GM04503 (cell line): ENCODE measurements at places on chromosomes 11 and 22.

DNA sequence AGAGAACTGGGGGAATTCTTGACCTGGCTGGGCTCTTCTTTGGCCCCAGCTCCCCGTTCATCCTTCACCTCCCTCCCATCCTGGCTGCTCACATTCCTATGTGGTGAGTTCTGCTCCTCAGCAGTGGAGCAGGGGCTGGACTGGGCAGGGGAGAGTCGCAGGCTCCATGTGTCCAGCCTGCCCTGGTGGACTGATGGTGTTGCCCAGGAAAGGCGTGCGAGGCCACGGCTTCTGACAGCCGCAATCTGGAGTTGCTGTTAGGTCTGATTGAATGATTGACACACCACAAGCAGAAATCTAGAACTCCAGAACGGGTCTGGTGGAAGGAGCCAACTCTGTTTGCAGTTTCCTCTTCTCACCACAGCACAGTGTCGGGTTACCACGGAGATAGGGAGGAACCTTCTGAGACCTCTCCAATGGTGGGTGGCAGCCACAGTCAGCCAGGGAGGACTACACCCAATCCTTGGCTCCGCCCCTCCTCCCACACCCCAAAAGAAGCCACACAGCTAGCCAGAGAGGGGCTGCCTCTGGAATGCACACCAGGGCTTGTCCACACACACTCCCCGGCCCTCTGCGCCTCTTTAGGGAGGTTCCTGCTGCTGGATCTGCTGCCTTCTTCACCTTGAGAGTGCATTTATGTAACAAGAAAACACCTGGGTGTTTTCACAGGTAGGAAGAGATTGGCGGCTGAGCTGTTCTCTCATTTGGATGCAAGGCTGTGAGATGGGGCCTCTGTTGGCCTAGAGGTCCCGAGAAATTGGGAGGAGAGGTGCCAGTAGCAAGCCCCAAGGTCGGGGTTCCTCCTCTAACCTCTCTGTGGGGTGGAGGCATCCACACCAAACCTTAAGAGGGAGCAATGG lies 56.4 kb upstream of the CD44 start:
- DNase-seq: peak; percentile 79

DNA sequence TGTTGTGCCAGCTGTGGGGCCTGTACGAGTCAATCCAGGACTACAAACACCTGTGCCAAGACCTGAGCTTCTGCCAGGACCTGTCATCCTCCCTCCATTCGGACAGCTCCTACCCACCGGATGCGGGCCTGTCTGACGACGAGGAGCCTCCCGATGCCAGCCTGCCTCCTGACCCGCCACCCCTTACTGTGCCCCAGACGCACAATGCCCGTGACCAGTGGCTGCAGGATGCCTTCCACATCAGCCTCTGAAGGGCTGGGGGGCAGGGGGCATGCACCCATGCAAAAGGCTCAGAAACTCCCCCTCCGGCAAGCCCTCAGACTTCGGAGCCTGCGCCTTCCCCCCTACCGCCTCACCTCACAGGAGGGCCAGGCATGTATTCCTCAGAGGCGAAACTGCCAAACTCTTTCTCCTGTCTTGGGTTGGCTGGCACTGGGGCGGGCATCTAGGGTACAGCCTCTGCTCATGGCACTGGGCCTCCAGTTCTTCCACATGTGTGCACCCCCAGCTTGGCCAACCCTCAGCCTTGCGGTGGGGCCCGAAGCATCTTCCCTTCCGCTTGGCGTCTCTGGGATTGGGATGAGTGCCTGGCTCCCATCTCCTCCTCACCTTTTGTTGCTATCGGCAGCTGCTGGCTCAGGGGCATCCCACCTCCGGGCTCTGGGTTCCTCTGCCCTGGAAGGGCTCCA lies 1.2 kb downstream of the FAM89B start:
- DNase-seq: no peak

DNA sequence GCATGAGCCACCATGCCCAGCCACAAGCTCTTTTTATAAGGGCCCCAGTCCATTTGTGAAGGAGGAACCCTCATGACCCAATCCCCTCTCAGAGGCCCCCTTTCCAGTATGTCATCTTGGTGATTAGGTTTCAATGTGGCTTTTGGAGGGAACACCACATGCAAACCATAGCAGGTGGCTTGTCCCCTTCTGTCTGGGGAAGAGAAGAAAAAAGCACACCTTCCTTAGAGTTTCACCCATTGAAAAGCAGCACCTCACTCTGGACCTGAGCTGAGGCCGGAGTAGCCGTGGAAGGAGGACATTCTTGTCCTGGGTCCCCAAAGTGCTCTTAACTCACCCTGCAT lies 25.4 kb downstream of the NEAT1 start:
- DNase-seq: no peak

DNA sequence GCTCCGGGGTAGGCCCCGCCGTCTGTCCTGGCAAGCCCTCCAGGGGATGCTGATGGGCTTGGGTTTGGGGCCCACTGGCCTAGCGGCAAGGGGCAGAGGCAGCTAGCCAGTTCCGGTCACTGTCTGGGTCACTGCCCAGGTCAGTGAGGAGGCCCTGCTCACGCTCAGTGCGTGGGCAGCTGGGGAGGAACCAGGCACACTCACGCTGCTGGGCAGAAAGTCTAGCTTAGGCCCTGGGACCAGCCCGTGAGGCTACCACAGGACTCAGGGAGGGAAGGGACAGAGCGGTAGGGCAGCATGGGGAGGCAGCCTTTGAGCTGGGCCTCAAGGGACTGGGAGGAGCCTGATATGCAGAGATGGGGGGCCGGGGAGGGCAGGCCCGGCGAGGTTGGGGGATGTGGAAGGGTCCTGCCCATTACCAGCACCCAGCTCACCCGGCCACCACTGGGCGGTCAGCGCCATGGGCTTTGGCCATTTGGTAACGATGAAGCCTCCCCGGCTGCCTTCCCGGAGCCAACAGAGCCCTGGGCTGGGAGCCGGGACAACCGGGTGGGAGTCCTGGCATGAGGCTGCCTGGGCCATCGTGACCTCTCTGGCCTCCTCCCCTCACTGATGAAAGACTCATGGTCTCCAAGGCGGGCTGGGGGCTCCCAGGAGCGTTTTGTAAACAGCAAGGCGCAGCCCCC lies 14.2 kb downstream of the SHISAL1 start:
- no peak for DNase-seq

- DNase-seq: no peak
These were observed 236.6 kb upstream of the ANO3 start for GRCh38 chr11:26095340-26095739.

DNA sequence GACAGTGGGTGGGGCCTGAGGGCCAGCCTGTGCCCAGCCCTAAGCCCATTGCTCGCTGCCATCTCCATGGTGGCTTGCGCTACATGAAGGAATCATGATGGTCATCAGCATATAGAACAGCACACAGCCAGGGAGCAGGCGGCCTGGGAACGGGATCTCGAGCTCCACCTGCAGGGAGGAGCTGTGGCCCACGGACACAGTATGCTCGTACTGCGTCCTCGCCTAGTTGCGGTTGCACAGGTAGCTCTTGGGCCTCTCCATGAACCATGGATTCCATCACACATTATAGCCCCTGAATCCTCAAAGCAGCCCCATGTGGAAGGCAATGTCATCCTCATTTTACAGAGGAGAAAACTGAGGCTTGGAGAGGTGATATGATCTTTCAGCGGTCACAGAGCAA lies 15.1 kb downstream of the SEC14L4 start:
- DNase-seq: no peak

GRCh38 chr11:100847696-100848216 lies 160.7 kb downstream of the ARHGAP42 start:
- DNase-seq: no peak

DNA sequence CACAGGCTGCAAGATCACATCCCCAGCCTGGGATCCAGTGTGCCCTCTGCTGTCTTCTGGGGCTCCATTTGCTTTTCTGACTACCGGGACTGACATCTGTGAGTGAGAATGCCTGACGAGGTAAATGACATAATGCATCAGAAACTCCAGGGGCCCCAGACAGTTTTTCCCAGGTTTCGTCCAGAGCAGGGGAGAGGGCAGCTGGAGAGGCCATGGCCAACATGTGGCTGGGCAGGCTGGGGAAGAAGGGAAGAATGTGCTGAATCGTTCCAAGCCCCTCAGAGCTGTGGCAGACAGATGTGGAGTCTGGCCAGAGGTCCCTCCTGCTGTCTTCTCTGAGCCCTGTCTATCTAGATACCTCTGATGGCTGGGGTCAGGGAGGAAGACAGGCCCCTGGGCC lies 163.9 kb downstream of the TRIM29 start:
- no peak for DNase-seq

GRCh38 chr22:41030891-41031290 lies 61.5 kb upstream of the EP300 start:
- peak; percentile 62 for DNase-seq

- no peak for DNase-seq
These were observed 20.4 kb downstream of the PSMD13 start for GRCh38 chr11:256952-257737.

DNA sequence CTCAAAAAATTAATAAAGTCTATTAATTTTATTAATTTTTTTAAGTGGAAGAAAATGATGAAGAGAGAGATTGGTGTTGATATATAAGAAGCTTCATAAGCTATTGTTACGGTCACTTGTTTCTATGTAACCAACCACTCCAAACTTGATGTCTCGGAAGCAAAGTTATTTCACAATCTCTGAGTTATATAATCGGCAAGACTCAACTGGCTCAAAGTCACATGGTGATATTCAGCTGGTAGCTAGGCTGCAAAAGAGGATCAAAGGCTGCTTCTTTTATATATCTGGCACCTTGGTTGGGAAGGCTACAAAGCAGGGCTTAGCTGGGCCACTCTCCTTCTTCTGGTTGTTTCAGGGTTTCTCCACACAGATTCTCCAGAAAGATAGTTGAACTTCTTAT lies 245.1 kb upstream of the ARHGAP42 start:
- no peak for DNase-seq

GRCh38 chr11:91527380-91528030 lies 697.1 kb upstream of the FAT3 start:
- DNase-seq: no peak

- DNase-seq: peak; percentile 96
These were observed 133.4 kb upstream of the E2F8 start for GRCh38 chr11:19374151-19374569.

- DNase-seq: no peak
These were observed 8.1 kb downstream of the INPP5J start for GRCh38 chr22:31130873-31131272.

DNA sequence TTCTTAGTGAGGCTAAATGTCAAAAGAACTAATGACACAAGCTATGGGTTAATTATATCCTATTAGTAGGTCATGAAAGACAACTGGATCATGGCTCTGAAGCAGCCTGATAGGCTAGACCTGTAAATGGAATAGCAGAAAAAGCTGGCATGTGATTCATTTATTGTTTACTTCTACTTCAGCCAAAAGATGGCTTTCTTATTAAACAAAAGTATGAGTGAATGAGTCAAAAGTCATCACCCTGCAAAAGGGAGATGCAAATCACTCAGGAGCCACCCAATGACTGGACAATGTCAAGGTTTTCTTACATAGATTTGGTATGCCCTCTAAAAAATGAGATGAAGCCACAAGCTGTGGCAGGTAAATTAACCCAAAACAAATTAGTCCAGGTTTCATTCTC lies 138.0 kb downstream of the TRPC6 start:
- no peak for DNase-seq

- DNase-seq: no peak
These were observed 14.6 kb upstream of the HIKESHI start for GRCh38 chr11:86287468-86287796.

DNA sequence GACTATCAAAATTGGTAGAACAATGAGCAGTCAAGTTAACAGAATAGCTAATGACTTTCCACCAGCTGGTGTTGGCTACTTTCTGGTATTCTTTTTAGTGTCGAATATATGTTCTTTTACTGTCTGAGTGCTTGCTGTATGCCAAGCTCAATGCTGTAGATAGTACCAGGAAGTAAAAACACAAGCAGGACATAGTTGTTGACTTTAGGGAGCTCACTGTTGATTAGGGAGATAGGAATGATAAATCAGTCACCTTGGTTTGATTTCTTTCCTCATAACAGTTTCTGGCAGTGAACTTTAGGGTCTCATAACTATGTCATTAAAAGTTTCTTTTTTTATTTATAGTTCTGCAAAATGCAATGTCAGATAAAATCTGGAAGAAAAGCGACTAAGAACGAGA lies 9.0 kb downstream of the HMGXB4 start:
- DNase-seq: no peak

GRCh38 chr11:116515664-116516184 lies 257.1 kb downstream of the BUD13 start:
- DNase-seq: no peak

GRCh38 chr11:67372993-67373647 lies at the start of gene CLCF1:
Gene CLCF1, minus strand, starts transcription at chr11:67373598. Its CDS starts 59 bp downstream, at chr11:67373539.
- no peak for DNase-seq

DNA sequence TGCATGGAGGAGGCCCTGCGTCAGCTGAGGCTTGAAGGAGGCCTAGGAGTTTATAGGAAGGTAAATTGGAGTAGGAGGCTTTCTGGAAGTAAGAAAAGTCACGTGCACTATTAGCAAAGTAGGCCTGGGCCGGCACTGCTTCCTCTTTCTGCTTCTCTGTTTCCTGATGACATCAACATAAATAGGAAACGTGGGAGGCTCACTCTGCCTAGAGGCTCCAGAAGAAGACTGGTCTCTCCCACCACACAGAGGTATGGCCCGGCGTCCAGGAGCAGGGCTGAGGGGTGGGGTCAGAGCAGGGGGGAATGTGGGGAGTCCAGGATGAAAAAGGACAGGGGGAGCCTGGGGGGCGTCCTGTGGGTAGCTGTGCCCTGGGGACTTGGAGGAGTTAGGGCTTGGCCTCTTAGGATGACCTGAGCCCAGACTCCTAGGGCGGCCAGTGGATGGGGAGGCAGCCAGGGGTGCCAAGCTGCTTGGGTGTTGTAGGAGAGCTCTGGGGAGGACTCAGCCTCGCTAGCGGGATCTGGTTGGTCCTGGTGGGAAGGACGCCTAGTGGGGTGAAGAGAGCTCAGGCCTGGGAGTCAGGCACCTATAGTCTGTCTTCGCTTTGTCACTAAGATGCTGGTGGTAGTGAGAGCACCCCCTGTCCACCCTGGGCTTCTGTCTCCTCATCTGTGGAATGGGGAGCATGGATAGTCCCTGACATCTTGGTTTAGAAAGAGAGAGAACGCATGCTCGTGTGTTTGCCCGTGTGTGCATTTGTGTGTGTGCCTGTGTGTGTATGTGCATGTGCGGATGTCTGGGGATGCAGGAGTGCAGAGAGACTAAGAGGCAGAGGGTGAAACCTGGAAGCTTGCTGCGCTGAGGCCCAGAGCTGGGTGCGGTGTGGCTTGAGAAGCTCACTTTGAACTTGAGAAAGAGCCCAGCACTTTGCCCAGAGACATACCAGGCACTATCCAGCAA lies at the start of gene CSF2RB:
Gene CSF2RB, plus strand, starts transcription at position 202 of the 963 bp plus-strand sequence. CDS start 8,580 bp downstream, outside the sequence.
- no peak for DNase-seq

- DNase-seq: no peak
These were observed 529 bp downstream of the APOA4 start for GRCh38 chr11:116822575-116822974.

- DNase-seq: peak; percentile 50
These were observed 130.4 kb downstream of the SLC1A2 start for GRCh38 chr11:35288817-35289541.

DNA sequence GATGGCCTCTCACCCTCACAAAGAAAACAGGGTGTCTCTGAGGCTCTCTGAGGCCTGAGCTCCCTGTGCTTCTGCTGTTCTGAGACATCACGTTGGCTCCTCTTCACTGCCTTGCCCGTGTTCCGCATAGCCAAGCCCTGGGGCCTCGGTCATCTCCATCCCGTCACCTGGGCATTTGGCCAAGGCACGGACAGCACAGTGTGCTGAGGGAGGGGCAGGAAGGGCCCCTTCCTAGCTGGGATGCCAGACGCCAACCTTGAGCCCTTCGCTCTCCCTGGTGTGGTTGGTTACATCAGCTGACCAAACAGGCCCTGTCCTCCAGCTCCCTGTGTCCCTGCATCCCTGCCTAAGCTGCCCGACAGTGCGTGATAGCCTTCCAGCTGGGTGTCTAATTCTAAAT lies 25.9 kb downstream of the MOV10L1 start:
- no peak for DNase-seq

- DNase-seq: no peak
These were observed 15.6 kb upstream of the C11orf91 start for GRCh38 chr11:33716243-33716642.
